Articular chondrocyte of knee joint (primary cell): ENCODE measurements at places on chromosomes 2 and 18. TPM values are rescaled to one million over a fixed set of nuclear protein-coding genes. Genes with fewer than 3 reads are reported as not detected.

Gene TLX2
- 0.11 and 0.13 TPM in 2 replicates for total RNA-seq

Gene DLGAP1
- 14.4 and 17.4 TPM in 2 replicates for total RNA-seq

Gene SERPINB12
- total RNA-seq: not detected in 2 replicates

Gene TRAPPC12
- total RNA-seq: 66.6 and 70.2 TPM in 2 replicates

Gene ALPI
- not detected in 2 replicates for total RNA-seq

Gene ST6GAL2
- 0.13 and 0.32 TPM in 2 replicates for total RNA-seq

Gene AMER3
- not detected in 2 replicates for total RNA-seq
